ENCODE measurements at places on chromosomes 13 and 19. TPM values are rescaled to one million over a fixed set of nuclear protein-coding genes. Genes with fewer than 3 reads are reported as not detected.

PLEKHF1 gene
- 27.8 TPM for total RNA-seq

C19orf73 gene
- total RNA-seq = 1.6 TPM

FCHO1 gene
- total RNA-seq = 0.71 TPM

NOSIP gene
- total RNA-seq = 47.3 TPM

SWSAP1 gene
- 1.1 TPM for total RNA-seq

TNNI3 gene
- total RNA-seq = 7,701 TPM

LILRB2 gene
- 1.7 TPM for total RNA-seq

ZNF587 gene
- total RNA-seq = 20.0 TPM

DNA sequence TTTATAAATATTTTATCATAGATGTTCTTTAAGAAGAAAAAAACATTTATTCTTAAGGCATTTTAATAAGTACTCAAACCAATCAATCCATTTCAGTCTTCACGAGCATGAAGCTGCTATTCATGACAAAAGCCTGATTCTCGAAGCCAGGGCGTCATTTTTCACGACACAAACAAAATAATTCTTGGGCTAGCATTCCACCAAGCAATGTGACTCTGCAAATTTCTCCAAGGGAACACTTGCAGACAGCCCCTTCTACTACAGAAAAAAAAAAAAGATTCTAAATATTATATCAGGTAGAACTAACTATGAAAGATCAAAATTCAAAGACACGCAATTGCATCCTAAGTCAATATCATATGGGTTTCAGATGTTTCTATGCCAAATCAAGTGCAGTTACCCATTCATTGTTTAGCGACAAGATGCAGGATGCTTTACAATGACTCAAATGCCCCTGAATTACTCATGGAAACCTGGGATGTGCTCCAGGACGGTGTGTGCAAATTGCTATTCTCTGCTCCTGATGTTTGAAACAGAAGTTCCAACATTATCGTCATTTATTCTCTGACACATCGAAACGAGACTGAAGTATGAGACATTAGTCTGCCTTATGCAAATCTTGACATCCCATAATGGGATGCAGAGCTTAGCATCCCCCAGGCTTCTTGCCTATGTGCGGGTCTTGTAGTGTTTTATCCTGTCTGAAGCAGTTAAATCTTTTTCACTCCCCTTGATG lies 517.7 kb downstream of the MYO16 start:
- DNase-seq = no peak

- DNase-seq = no peak
Observed at GRCh38 chr13:93925990-93926389, 553.5 kb downstream of the DCT start.

DNA sequence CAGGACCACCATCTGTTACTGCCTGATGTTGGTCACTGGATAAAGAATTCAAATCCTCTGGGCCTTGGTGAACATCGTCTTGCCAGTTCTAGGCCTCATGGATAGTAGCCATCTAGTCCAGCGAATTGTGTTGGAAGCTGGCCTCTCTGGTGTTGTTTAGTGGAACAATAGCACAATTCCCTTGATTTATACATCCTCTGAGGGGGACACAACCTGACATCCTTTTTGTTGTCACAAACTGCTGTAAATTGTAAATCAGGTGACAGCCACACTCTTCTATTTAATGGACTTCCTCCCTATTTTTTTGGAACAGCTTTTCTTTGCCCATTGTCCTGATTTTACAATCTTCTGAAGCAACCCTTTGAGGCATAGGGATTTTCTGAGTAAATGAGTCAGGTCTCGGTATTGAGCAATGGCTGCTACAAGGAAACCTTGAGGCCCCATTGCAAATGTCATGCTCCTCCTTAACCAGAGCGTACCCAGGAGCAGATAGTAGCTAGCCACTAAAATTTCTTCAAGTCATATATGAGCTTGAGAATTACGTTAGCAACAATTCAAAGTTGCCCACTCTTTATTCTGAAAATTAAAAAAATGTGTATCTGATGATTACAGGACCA lies 263.3 kb downstream of the COG6 start:
- DNase-seq = no peak

DNA sequence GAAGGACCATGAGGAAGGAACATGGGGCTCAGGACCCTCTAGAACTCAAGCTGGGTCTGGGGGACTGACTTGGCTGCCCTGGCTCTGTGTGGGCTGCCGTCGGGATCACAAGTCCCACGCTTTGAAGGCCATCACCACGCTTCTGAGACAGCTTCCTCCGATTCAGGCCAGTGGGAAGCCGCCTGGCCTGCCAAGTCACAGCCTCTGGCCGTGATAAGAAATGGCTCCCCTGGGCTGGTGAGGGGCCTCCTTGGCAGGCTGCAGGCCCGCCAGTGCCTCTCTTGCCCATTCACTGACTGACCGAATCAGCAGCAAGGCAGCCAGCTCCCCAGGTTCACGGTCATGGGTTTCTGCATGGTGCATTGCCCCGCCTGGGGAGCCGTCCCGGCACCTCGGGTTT lies 48.8 kb downstream of the COMP start:
- no peak for DNase-seq

DNA sequence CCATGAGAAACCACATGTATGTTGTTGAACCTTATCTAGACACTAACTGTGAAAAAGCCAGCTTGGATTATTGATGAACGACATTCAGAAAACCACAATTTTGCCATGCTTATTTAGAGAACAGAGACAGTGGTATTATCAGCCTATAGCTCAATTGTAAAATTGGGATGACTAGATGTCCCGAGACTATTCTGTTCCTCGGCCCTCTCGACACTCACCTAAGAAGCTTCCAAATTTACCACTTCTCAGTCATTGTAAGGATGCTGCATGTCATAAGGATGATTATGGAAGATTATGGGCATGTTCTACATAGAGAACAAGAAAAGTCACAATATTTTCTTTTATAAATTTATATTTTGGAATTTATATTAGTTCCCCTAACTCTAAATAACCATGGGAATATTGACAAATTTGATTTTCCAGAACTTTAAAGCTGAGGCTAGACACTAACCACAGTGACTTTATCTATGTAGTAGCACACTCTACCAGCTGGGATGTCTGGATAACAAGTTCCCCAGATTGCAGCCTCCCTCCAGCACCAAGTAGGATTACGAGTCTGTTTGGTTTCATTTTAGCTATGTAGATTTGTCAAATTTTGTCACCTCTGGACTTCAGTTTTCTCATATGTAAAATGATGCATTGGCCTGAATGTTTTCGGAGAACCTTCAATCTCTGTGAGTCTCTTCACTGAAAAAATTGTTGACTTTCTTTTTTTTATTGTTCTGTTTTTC lies 513.6 kb downstream of the IRS2 start:
- DNase-seq = no peak

DNA sequence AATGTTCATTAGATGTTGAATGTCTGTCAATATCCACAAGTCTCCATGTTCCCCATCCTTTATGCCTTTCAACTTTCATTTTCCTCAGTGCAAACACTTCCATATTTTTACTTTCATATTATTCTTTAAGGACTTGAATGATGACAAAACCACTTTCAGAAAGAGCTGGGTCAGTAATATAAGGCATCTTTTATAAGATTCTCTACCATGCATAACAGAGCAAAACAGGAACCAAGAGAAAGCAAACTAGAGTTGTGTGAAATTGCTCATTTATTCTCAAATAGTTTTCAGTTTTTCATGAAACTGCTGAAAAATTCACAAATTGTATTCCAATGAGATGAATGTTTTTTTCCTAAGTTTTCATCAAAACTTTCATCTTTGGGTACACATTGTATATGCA lies 1247.6 kb downstream of the PCDH17 start:
- no peak for DNase-seq

GRCh38 chr19:18202778-18203407 lies 949 bp downstream of the RAB3A start:
- DNase-seq = no peak

- DNase-seq = no peak
Observed at GRCh38 chr13:26183416-26183815, 38.7 kb downstream of the RNF6 start.

GRCh38 chr13:45167611-45168554 lies 33.0 kb downstream of the KCTD4 start:
- peak; percentile 37 for DNase-seq

- no peak for DNase-seq
Observed at GRCh38 chr13:105135852-105136615, 1399.4 kb downstream of the EFNB2 start.

DNA sequence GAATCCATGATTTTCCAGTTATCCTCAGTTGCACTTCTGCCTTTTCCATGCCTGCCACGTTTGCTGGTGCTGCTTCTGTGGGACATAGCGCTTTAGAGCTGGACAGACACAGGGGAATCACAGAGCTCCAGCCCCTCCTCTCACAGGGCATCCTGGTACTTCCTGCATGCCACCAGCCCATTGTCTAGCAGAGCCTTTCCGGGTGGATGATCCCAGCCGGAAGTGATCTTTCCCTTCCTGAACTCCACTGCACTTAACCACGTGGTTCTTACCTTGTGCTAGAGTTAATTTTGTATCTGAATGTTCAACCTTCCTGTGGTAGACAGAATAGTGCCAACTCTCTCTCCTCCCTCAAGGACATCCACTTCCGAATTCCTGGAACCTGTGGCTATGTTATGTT lies 12.6 kb upstream of the OLFM4 start:
- no peak for DNase-seq

- DNase-seq = no peak
Observed at GRCh38 chr19:45231891-45232290, 13.3 kb downstream of the EXOC3L2 start.

GRCh38 chr13:46874006-46874405 lies 22.8 kb downstream of the HTR2A start:
- no peak for DNase-seq

All from left ventricle myocardium inferior (tissue), 1 donor.